ENCODE measurements at places on chromosomes 2 and 18.

GRCh38 chr2:241570961-241571581 is 12.5 kb downstream of the BOK start:
- no peak for DNase-seq

DNA sequence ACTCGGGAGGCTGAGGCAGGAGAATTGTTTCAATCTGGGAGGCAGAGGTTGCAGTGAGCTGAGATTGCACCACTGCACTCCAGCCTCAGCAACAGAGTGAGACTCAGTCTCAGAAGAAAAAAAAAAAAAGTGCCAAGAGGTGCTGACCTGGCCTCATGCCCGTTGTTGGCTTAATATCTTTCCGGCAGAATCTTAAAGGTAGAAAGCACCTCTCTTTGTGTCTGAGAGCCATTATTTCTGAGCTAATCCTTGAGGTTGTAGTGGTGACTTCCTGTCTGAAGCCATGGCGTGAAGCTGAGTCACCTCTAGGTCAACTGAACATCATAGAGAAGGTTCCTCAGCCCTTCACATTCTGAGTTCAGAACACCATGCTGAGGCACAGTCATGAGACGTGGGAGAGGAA is 60.4 kb downstream of the WDSUB1 start:
- DNase-seq, result no peak

DNA sequence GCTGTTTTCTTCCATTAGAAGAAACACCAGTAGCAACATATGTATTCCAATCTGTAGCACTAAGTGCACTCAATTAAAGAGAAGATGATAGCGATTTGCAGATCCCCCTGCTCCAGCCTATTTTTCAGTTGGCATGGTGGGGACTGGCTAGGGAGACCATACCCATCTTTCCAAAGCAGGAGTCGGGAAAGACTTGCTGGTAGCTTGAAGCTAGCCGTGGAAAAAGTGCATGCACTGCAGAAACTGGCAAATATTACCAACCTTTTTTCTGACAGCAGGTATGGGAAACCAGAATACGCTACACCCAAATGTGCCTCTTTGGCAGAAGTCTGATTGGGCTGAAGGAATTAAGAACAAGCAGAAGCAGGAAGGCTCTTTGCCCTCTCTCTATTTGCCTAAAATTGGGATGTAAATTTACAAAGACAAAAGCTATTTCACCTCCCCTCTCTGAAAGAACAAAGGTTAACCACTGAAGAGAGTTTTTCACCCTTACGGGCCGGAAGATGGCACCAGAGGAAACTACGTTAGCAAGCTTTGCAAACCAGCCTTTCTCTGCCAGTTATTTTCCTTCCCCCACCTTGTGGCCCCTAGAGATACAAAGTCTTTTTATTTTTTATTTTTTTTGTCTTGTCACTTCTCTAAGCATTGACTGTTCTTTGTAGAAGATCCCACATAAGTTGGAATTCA is 273.1 kb downstream of the DLGAP1 start:
- no peak for DNase-seq

DNA sequence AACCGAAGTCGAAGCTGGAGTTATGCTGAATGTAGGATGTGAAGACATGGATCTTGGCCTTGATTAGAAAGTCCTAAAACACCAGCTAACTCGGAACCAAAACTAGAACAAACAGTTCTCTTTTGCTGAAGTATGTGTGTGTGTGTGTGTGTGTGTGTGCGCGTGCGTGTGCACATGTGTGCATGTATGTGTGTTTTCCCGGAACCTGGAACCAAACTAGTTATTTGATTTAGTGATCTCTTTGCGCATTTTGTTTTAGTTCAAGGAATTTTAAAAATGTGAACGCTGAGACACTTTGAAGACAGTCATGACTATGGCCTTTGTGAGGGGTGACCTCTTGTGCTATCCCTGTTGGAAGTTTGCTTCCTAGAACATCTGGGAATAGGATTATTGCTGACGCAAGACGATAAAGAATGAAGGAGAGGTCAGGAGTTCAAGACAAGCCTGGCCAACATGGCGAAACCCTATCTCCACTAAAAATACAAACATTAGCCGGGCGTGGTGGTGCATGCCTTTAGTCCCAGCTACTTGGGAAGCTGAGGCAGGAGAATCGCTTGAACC is 23.8 kb downstream of the FHL2 start:
- DNase-seq, result no peak

- no peak for DNase-seq
Observed at GRCh38 chr2:219624565-219624964, 2.9 kb upstream of the SLC4A3 start.

- no peak for DNase-seq
Observed at GRCh38 chr2:109347626-109348025, 218.6 kb downstream of the SH3RF3 start.

GRCh38 chr2:106805716-106806115 is 80.3 kb downstream of the ST6GAL2 start:
- no peak for DNase-seq

DNA sequence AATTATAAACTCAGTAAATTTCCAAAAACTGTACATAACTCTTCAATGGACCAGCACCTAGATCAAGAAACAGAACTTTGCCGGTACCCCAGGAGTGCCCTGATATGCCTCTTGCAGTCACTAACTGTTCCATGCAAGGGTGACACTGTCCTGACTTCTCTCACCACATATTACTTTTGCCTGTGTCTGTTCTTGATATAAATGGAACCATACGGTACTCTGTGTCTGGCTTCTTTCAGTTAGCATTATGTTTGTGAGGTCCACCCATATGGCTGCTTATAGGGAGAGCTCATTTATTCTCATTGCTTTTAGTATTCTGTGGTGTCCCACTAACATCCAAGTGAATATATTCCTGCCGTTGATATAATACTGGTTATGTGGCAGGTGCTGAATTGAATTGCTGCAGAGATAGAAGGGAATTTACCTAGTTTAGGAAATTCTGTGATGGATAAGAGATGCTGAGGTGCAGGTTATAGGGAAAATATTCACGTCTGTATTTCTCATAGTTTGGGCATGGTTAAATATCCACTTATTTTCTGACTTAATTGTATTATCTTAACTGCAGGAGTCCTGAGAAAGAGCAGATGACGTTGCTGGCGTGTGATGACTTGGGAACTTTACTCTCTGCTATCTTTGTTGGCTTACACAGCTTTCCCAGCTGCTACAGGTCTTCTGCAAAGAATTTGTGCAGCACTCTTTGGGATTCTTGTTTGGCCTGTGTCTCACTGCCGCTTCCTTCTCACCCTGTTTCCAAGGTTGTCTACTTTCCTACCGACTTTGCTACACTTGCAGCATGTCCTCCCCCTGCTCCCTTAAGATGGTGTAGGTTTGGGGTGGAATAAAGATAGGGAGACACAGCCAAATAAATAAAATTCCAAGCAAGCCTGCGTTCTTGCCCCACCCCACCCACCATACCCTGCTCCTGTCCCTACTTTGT is 107.9 kb downstream of the MAP4K4 start:
- DNase-seq, result no peak

DNA sequence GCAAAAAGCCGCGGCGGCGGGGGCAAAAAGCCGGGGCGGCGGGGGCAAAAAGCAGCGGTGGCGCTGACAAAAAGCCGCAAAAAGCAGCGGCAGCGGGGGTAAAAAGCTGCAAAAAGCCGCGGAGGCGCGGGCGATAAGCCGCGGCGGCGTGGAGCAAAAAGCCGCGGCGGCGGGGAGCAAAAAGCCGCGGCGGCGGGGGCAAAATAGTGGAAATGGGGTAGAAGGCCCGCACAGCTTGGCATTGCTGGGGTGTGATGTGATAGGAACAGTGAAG is 450.1 kb downstream of the ANKRD30B start:
- no peak for DNase-seq

DNA sequence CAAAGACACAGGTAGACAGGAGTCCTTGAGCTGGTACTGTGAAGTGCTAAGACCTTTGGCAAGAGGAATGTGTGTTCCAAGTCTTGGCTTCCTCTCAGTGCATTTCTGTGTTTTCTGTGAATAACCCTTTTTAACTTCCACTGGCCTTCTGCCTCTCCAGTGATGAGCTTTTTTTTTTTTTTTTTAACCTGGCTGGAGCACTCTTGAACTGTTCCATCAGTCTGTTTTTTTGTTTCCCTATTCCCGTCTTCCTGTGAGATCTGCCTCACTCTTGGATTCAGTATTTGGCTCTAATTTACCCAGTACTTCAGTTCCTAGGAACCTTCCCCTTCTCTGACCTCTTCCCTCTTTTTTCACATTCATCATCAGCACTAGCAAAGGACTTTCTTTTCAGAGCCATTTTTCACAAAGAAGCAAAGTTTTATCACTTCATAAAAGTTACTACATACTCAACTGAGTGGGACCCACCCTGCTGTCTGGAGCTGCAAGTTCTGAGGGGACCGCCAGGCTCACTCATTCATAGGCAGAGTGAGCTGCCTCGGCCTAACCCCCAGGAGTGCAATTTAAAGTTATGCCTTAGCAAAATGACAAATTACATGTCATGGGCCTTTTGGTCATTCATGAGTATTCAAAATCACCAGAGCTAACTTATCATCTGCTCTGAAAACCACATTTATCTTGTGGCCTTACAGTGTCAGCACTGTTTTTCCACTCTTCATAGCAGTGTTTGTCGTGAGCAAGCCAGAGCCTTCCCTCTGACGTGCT is 126.9 kb upstream of the DAPL1 start:
- DNase-seq, result no peak

- DNase-seq, result no peak
Observed at GRCh38 chr18:75204269-75204731, 4.6 kb downstream of the PTGR3 start.

- no peak for DNase-seq
Observed at GRCh38 chr2:48219555-48220436, 310.2 kb upstream of the STON1 start.

DNA sequence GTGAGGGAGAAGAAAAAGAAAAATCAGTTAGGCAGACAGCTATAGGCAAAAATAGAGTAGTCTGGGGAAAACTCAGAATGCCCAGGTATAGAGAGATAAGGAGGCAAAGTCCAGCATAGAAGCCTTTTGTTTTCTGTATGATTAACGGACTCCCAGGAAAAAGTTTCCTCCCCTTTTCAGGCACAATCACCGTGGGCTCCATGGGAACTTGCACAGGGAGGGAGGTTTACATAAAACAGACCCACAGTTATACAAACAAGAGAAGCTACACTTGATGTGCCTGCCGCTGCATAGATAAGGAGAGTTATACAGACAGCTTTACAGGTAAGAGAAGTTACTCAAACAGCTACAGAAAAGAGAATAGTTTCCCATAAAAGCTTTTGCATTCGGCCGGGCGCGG is 39.2 kb upstream of the SULT1C3 start:
- no peak for DNase-seq

- no peak for DNase-seq
Observed at GRCh38 chr18:12885500-12885899, 1.5 kb upstream of the PTPN2 start.

DNA sequence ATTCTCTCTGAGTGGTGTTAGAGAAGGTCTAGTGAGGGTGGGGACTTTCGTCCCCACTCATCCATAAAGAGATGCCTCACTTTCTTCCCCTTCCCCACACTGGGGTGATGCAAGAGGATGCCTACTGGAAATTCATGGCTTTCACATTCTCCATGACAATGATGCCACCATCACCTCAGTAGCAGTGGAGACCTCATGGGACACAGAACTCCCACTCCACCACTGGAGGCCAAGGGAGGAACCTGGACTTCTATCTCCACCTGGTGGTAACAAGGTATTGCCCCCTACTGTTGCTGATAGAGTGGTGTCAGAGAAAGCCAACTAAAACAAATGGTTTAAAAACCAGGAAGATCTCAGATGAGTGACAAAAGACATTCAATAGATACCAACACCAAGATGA is 110.9 kb downstream of the INHBB start:
- no peak for DNase-seq

GRCh38 chr2:70696142-70696541 is 71.9 kb downstream of the ADD2 start:
- DNase-seq, result no peak

GRCh38 chr2:142048581-142048980 is 82.2 kb downstream of the LRP1B start:
- no peak for DNase-seq

GRCh38 chr18:66346833-66347588 is 256.9 kb downstream of the CDH19 start:
- no peak for DNase-seq
